Adrenal gland (tissue), 19 donors: ENCODE measurements at places on chromosomes 7 and 10. TPM values are rescaled to one million over a fixed set of nuclear protein-coding genes. Genes with fewer than 3 reads are reported as not detected.

DNA sequence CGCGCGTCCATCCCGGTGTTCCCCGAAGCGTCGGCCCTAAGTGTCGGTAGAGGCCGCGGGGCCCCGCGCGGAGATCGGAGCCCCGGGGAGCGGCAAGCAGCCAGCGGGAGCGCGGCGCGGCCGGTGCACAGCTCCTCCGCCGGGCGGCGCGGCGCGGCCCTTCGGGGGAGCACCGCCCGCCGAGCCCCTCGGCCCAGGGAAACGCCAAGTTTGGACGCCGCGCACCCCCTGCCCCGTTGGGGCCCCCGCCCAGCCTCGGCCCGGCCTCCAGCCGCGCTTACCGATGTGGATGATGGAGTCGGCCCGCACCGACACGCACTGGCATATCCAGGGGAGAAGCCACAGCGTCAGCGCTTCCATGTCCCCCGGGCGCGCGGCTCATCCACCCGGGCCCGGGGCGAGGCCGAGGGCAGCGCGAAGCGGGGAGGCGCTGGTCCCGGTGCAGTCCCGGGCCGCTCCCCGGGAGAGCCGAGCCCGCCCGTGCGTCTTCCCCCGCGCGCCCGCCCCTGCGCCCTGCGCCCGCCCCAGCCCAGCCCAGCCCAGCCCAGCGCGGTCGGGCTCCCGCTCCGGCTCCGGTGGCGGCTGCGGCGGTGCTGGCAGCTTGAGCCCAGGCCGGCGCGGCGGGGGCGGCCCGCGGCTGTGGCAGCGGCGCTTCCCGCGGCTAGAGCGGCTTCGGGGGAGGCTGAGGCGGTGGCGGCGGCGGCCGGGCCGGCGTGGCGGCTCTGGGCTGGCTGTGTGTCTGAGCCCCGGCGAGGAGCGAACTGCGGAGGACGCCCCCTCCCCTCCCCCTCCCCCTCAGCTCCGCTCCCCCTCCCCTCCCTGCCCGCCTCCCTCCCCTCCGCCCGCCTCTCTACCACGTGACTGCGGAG, at the start of gene GRID1:
Gene GRID1, minus strand, starts transcription at position 763 of the 869 bp plus-strand sequence.
- DNase-seq: peak; percentile 52

GRCh38 chr7:74216361-74216761, 6.6 kb downstream of the LAT2 start:
- no peak for DNase-seq

DNA sequence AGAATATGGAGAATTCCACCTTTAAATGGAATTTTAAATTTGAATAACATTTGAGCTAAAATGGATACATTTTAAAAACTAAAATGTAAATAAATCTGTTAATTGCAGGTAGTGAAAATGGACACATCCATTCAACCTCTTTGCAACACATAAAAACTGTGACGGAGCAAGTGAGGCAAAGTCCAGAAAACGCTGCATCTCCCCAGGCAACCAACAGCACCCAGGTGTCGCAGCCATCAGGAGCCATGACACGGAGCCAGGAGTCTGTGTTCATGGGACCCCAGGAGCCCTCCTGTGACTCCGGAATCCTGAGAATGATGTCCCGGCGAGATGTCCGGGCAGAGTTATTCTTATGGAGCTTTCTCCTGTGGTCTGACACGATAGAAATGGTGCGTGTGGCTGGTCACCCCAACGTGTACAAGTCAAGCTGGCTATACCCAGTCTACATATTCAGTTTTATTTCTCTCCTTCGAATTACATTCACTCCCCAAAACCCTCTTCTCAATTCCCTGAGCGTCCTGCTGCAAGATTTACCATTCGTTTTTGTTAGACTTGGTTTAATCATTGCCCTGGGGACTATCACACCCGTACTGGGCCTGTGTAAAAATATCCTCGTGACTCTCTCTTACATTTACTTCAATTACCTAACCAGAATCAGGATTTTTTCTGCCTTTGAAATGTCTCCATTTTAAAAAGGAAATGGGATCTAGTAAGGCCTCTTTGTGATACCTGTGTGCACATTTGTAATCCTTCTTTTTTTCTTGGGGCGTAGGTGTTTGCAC, 13.1 kb upstream of the MRC1 start:
- DNase-seq: no peak

GRCh38 chr10:43922335-43923280, 273.9 kb upstream of the ZNF32 start:
- DNase-seq: peak; percentile 28

DNA sequence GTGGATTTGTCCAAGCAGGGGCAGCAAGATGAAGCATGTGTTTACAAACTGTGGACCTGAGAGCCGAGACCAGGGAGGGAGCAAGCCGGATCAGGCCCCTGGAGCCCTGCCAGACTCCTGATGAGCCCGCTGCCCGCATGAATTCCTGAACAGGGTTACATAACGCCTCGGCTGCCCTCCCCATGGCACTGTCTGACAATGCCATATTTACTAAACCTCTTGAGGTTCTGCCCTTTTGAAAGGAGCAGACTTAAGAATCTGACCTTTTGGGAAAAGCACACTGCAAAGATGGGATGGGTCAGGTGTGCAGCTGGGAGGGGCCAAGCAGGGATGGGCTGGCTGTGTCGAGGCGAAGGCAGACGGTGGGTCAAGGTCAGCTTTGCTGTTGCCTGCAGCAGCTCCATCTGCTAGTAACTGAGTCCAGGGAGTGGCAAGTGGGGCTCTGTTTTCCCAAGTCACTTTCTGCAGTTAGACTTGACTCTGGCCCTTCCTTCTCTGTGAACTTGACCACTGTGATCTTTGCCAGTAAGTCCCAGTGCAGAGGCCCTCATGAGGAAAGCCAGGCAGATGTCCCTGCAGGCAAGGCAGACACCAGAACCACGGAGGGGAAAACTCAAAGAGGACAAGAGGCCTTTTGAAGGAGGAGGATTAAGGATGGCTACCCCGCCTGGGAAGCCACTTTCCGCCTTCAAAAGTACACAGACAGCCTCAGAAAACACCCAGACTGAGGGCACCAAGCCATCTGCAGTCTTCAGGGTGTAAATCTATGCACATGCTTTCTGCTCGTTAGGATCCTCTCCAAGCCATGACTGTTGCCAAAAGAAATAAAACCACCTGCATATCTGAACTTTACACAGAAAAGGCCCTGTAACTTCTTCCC, 175.8 kb downstream of the TNS3 start:
- DNase-seq: peak; percentile 86

DNA sequence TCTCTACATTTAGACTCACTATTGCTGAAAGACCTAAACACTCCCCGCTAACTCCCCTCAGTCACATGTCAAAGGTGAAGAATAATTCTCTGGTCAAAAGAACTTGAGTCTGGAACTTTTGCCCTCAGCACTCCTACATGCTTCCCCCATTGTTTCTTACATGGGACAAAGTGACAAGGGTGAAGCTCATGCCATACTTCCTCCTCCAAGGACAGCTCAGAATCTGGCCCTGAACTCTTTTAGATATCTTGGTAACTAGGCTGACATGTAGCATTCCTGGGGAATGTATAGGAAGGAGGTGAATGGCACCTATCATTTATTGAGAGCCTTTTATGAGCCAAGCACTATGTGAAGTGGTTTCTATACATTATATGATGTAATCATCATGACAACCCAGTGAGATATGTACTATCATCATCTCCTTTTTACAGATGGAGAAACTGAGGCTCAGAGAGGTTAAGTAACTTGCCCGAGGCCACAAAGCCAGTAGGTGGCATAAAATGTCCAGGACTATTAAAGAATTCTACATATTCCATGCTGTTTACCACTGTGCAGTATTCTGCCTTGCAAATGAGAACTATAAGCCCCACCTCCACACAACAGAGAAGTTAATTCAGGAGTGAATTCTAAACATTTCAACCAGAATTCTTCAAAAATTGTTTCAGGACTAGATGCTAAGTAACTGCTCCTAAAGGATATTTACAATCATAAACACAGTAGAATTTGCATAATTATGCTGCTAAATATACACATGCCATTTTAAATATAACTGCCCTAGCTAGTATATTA, 246.6 kb downstream of the ARHGAP21 start:
- DNase-seq: no peak

DNA sequence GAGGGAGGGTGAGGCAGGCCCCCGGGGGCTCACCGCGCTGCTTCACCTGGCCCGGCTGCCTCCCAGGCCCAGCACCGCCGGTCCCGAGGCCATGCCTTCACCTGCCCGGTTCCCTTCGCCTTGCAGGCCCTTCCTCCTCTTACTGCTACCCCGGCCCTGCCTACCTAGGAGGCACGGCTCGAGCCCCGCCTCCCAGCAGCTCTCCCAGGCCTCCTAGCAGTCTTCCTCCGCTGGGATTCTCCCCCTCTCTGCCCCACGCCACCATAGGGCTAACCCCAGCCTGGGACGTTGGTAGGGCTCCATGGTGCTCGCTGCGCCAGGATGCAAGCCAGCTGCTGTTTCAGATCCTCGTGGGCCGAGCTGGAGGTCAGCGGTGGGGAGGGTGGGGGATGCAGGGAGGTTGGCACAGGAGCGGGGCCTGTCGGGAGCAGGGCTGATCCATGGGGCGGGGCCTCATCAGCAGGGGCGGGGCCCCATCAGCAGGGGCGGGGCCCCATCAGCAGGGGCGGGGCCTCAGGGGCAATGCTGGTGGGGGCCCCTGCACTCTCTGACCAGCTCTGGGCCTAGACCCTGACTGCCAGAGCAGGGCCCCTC, 63.3 kb downstream of the RASGEF1A start:
- peak; percentile 21 for DNase-seq

- no peak for DNase-seq
Observed at GRCh38 chr10:70917635-70918034, 29.3 kb upstream of the PCBD1 start.

- no peak for DNase-seq
Observed at GRCh38 chr7:36606153-36606975, 117.9 kb downstream of the AOAH start.

- no peak for DNase-seq
Observed at GRCh38 chr10:131792011-131792651, 108.7 kb upstream of the PPP2R2D start.

- DNase-seq: no peak
Observed at GRCh38 chr7:77415476-77415822, 700 bp downstream of the GSAP start.

DNA sequence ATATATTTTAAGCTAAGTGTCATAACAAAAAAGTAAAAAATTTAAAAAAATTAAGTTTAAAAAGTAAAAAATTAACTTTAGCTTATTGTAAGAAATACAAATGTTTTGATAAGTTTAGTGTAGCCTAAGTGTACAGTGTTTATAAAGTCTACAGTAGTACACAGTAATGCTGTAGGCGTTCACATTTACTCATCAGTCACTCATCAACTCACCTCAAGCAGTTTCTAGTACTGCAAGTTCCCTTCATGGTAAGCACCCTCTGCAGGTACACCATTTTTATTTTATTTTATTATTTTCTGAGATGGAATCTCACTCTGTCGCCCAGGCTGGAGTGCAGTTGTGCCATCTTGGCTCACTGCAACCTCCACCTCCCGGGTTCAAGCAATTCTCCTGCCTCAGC, 316.0 kb downstream of the FGFR2 start:
- DNase-seq: no peak

DNA sequence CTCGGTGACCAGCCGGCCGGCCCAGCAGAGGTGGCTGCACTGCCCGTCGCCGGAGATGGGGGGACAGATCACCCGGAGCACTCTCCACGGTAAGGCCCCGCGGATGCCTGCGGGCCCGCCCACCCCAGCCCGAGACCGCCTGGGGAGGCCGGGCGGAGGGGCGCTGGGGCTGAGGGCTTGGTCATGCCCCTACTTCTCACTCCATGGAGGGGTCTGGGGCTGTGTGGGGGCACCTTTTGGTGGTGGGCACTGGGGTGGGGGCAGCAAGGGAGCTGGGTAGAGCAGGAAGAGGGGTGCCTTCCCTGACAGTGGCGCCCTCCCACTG, 61.8 kb downstream of the NEURL1 start:
- no peak for DNase-seq

GRCh38 chr7:3204526-3204925, 96.5 kb upstream of the SDK1 start:
- no peak for DNase-seq

DNA sequence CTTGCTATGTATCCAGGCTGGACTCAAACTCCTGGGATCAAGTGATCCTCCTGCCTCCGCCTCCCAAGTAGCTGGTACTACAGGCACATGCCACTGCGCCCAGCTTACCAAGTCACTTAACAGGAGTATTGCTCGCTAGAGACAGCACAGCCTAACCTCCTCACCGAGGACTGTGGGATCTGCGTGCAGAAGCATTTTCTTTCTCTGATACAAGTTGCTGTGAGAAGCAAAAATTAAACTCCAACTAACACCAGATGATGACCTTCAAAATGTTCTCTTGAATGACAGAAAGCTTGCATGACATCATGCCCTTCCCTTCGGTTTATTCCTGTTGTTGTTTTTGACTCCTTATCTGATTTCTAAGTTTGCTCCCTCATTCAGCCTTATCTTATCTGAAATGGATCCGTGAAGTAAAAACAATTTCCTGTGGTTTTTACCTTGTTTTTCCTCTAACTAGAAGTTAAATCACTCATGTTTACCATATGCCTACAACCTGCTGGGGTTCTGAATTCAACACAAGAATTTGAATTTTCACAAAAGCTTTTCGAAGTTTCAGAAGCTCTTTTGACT, 94.4 kb upstream of the KIF5B start:
- DNase-seq: no peak

DNA sequence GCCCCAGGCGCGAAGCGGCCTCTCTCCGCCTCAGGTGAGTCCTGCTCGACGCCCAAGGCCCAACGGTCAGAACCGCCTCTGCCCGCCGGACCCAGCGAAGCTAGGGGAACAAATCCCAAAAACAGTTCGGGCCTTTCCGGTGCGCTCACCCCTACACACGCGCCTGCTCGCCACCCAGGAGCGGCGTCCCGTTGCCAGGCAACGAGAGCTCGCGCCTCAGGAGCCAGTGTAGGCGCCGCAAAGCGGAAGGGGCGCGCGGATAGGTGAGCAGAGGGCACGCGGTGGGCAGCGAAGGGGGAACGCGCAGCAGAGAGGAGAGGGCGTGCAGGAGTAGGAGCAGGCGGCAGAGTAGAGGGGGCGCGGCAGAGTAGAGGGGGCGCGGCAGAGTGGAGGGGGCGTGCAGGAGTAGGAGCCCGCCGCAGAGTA, at the start of the genes DYDC1 and DYDC2:
Gene DYDC1, minus strand, starts transcription at position 193 of the 426 bp plus-strand sequence. CDS start 4,154 bp downstream, outside the sequence.
Gene DYDC2, plus strand, starts transcription at position 219 of the 426 bp plus-strand sequence. CDS start 5,663 bp downstream, outside the sequence.
- DNase-seq: peak; percentile 24

GRCh38 chr7:100682228-100682741, 8.7 kb downstream of the GNB2 start:
- peak; percentile 74 for DNase-seq

- no peak for DNase-seq
Observed at GRCh38 chr10:68106656-68107055, 2.6 kb upstream of the MYPN start.

- no peak for DNase-seq
Observed at GRCh38 chr10:24153537-24153936, 55.4 kb upstream of the KIAA1217 start.

GRCh38 chr7:142689439-142690120, 59.7 kb upstream of the PRSS1 start:
- DNase-seq: no peak

LBX1 gene
- total RNA-seq: not detected

HYAL4 gene
- total RNA-seq: not detected

C10orf67 gene
- not detected for total RNA-seq

FFAR4 gene
- 0.71 TPM for total RNA-seq

ABHD11 gene
- 18.6 TPM for total RNA-seq

EGR2 gene
- 0.65 TPM for total RNA-seq

CLRN3 gene
- not detected for total RNA-seq

PSMA2 gene
- total RNA-seq: 81.5 TPM

CABCOCO1 gene
- 0.36 TPM for total RNA-seq
